Activated CD4-positive, alpha-beta T cell treated with anti-CD3 and anti-CD28 coated beads, Interleukin-2, amount 50 U/mL, for 4 hours (primary cell): ENCODE measurements at places on chromosomes 4 and X.

GRCh38 chr4:154044742-154045485, 256.0 kb upstream of the SFRP2 start:
- no peak for DNase-seq

DNA sequence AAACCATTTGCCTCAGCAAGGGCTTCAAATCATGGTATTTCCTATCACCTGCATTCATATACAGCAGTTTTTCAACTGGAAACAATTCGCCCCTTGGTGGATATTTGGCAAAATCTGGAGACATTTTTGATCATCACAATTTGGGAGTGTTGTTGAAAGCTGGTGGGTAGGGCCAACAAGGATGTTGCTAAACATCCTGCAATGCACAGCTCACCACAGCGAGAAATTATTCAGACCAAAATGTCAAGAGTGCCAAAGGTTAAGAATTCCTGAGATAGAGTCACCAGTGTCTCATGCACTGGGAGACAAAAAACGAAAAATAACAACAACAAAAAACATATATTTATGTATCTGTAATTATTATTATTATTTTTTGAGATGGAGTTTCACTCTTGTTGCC, 435.2 kb upstream of the CTSO start:
- DNase-seq, result no peak

GRCh38 chr4:86014599-86014998, 345.3 kb downstream of the MAPK10 start:
- DNase-seq, result no peak

DNA sequence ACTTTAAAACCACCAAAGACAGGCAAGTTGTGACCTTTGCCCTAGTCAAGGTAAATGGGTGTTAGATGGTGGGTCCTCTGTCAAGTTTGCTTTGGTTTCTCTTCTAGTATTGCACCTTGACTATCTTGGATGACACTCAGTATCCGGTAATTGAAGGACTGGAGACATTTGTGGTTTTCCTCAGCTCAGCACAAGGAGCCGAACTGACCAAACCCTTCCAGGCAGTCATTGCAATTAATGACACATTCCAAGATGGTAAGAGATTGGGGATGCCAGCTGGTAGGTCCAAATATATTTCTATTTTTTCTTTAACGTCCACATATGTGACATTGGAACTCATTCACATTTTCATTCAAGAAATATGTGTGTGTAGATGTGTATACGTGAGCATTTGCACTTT, 69.3 kb upstream of the ANXA3 start:
- DNase-seq, result no peak

GRCh38 chr4:52657618-52658501, 1.2 kb downstream of the USP46 start:
- no peak for DNase-seq

DNA sequence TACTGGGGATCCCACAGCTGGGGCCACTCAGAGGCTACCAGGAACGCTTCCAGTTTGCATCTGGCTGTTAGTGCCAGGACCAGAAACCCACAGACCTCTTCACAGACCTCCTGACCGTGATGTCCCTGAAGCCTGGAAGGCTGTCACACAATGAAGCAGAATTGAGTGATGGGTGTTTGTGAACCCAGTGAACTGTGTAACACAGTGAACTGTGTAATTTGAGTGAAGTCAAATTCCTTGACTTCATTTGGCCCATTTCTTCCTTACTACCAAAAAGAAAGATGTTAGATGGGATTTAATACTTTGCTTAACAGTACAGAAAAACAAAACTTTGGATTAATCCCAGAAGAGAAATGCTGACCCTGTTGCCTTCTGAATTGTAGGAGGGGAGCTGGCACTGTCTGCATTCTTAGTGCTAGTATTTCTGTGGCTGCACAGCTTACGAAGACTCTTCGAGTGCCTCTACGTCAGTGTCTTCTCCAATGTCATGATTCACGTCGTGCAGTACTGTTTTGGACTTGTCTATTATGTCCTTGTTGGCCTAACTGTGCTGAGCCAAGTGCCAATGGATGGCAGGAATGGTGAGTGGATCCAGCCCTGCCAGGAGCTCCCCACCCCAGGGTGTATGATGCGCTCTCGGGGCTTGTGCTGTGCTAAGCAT, 17.8 kb downstream of the SRD5A3 start:
- no peak for DNase-seq

- no peak for DNase-seq
These were observed 402.3 kb downstream of the RAB28 start for GRCh38 chr4:13081830-13082229.

GRCh38 chr4:146637621-146638332, 916 bp upstream of the POU4F2 start:
- no peak for DNase-seq

DNA sequence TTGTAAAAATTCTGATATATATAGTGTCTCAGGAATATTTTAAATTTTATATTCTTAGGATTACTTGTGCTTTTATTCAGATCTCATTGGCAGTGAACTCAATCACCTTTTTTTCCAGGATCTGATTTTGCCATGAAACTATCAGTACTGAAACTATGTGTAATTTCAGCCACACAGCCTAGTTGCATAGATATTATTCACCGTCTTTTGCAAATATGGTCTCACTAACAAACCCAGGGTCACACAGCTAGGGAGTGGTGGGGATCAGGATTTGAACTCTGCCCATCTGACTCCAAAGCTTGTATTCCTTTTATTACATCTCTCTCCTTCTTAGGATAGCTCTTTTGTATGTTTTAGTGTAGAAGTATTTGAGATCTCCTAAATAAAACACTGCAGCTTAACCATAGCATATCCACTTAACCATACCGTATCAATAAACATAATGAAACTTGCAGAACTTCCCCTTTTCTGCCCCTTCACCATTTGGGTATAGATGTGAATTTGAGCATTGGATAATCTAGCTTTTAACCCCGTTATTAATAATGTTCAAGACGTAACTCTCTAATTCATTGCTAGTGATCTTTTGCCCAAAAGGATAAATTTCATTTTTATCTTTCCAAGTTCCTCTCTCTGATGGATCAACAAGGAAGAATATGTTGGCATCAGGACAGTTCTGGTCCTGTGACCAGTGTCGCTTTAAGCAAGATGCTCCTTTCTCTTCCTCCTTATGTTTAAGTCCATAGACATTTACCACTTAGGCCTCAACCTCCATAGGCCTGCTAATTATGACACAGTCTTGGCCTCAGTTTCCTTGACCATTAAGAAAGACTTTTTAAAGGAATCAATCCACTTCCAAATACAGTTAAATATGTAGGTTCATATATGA, 74.6 kb downstream of the RAPGEF2 start:
- no peak for DNase-seq

GRCh38 chrX:137574784-137575293, 8.9 kb downstream of the ZIC3 start:
- no peak for DNase-seq

DNA sequence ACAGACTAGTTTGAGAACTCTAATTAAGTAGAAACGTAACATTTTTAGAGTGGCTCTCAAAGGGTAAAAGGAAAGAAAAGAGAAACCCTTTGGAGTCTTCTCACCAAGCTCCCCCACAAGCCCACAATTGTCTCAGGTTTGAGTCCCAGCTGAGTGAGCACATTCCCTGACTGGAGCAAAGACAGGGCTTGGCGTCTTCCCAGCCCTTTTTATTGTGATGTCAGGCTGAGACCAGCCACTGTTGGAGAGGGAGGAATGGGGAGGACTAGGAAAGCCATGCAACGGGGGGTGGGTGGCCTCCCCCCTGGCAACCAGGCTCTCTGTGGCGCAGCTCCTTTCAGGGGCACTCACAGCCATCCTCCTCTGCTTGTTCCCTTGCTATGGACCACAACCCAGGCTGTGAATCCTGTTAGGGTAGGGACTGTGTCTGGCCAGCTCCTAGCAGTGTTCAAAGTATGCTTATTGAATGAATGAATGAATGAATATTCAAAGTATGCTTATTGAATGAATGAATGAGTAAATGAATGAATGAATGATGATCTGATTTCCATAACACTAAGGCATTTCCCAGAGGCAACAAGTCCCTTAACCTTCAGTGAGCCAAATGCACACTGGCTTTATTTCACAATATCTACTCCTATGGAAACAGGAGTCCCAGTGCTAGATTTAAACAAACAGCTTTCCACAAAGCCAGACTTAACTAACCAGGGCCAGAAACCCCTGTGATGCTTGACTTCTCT, 413.3 kb downstream of the MID1IP1 start:
- no peak for DNase-seq

GRCh38 chrX:69021141-69021960, 143.9 kb downstream of the PJA1 start:
- no peak for DNase-seq

DNA sequence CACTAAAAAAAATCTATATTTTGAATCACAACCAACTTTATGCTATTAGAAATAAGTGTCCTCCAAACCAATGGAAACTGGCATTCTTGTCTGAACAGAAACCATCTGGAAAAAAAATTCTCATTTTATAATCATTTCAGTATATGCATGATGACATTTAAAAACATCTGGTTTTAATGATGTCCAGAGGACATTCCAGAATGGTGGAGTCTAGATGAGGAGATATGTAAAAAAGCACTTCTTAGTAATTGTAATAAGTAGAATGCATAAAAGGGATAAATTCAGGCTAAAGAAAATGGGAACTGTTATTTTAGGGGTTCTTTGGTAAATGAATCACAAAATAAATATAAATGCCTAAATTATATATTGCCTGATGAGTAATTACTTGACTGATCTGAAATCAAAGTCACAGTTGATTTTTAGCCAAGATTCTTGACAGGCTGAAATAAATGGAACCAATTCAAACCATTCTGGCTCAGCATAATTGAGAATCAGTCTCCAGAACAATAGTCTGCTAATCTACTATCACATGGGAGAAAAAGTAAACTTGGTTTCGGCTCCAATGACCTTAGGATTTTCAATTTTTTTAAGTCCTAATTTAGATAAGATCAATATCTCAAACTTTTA, 636.6 kb downstream of the FAT4 start:
- no peak for DNase-seq

DNA sequence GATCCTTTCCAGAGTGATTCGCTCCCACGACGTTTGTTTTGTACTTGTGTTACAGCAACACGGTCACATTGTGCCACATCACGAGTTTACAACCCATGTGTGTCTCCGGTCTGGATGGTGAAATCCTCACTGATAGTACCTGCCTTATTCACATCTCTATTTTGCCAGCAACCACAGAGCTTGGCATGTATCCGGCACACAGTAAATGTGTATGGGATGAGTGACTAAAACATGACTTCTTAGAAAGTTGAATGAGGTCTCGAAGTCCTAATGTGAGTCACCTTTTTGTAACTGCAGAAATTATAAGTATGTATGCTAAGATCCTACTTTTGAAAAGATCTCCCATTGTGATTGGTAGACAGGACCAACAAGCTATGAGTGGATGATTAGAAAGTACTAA, 7.5 kb downstream of the STOX2 start:
- no peak for DNase-seq

- no peak for DNase-seq
These were observed 80.7 kb downstream of the ZAR1 start for GRCh38 chr4:48570646-48571220.

DNA sequence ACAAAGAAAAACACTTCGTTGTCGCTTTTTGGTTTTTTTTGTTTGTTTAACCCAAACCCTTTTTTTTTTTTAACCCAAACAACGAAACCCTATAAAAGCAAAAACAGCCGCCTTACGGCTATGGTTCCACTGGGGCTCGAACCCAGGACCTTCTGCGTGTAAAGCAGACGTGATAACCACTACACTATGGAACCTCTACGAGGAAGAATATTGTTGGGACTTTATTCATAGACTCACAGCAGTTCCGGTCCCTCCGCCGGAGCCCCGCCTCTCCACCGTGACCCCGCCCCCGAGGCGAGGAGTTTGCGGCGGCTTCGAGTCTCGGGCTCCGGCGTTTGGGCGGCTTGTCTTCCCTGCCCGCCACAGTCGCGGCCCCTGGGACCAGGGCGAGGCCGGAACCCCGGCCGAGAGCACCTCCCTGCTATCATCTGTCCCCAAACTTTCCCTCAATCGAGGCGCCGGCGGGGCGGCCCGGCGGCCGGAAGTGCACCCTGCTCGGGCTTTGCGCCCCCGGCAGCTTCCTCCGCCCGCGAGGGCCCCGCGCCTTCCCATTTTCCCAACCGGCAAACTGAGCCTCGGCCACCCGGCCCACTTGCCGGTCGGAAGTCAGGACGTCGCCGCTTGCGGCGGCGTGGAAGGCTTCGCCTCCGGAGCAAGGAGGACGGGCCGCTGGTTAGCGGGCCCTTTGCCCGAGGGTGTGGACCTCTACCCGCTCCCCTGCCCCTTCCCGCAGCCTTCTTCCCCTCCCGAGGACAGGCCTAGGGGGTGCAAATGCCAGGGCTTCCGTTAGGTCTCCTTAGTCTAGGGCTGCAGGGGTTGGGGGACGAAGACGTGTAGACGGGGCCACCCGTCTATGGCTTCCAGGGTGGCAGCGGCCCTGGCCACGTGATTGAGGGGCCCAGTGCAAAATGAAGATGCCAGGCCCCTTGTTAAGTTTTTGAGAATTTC, 3.2 kb upstream of the RS1 start:
- peak; percentile 66 for DNase-seq

GRCh38 chr4:123351713-123352112, 44.9 kb upstream of the SPRY1 start:
- DNase-seq, result no peak

DNA sequence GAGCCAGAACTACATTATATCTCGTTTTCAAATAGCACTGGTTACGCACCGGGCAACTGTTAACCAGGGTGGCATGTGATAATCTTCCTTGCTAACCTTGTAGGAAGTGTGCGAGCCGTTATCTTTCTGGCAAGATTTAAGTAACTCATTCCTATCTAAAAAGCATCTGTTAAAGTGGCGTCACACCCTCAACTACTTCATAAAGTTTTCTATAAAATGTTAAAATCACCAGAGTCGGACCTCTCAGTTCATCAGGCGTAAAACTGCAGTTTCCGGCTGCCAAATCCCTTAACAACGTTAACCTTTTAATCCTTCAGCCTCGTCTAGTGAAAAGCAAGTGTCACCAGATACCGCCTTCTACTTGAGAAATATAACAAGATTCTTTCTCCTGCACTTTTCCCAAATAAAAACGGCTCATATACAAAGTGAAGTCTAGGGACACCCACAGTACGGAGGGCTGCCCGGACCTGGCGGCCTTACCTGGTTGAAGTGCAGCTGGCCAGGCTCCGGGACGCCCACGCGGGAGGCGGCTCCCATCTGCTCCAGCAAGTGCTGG, 1.2 kb downstream of the SLC39A8 start:
- DNase-seq, result peak; percentile 48

DNA sequence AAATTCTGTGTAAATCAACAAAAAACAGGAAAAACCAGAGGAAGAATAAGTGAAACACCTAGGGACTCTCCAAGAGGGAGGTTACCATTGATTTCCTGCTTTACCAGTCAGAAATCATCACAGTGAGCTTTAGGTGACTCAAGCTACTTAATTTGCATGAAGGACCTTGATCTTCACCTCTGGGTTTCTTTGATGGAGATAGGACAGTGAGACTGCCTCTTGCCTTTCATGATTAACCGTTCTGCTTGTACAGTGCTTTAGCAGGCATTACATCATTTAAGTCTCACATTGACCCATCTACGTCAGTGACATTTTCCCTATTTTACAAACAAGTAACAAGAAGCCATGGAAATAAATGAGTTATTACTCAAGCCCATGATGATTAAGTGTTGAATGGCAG, 3.4 kb upstream of the GK start:
- no peak for DNase-seq

- no peak for DNase-seq
These were observed 481.0 kb downstream of the SH2D1A start for GRCh38 chrX:124827258-124827845.
